Iris pigment epithelial cell (primary cell): ENCODE measurements at places on chromosomes 7 and 10.
A peak's percentile ranks its signal among the peaks of the same experiment; 100 is the strongest.

DNA sequence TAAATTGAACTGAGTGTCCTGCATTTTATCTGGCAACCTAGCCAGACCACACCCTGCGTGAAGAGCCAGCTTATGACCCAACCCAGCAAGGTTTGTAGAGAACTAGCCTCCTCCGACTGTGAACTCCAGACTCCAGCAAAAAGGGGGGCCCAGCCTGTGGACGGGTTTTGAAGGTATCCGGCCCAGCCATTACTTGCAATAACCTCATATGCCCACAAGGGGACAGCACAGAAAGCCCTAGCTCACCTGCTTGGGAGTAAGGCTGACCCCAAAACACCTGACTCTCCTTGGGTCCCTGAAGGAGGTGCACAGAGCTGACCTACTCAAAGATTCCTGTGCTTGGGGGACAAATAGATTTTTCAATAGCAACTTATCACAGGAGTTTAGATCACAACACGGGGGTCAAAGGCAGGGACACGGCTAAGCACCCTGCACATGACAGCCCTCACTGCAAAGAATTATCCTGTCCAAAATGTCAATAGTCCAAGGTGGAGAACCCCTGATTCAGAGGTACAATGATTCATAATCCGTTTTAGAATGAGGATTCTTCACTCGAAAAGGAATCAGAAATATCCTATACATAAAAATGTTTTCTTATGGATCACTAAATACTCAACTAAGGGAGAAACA, 4.6 kb downstream of the TRPV6 start:
- peak; percentile 37 for DNase-seq

DNA sequence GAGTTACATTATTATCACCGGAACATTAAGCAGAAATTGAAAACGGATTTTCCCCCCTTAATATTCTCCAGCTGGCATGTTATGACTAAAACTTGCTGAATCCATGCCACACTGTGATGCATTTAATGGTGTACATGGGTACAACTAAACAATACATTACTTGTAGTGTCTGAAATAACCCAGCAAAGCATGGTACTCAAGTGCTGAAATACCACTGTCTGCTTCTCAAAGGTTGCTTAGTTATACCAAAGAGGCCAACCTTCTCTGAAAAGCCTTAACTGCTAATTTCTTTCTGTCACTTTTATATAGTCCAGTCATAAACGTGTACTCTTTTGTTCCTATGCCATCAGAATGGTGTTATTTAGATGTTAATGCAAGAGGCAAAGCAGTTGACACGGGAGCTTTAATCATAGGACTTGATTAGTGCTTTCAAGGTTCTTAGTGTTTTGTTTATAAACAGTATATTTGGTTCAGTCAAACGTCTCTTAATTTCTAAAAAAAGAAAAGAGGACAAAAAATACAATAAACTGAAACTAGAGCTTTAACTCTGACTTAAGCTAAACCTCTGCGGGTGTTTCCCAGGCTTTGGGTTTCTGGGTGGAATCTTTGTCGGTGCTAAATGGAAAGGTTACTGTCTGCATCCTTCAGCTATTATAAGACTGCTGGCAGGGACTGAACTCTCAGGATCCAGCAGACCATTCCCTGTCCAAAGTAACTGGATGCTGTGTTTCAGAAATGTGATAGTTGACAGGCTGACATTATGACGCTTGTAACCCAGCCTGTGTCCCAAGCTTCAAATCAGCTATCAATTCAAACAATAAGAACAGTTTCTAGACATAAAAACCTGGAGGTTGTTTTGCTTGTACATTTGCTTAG, 202.6 kb downstream of the PPP1R3A start:
- DNase-seq: no peak

DNA sequence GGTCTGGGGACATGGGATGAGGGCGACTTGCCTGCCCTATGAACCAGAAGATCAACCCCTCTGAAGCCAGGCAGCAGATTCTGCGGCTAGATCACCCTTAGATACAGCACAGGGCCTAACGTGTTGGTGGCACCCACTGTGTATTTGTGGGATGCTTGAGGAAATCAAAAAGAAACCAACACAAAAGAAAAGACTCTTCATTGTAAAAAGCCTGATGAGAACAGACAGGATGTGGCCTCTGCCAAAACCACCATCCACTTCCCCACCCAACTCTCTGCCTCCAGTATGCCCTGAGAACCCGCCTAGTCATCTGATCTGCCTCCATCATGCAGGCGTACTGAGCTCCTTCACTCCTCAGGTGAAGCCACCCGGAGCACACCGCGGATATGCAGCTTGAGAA, 97.2 kb upstream of the INSYN2A start:
- DNase-seq: no peak

GRCh38 chr10:99665304-99665703, 6.0 kb downstream of the ENTPD7 start:
- DNase-seq: no peak

DNA sequence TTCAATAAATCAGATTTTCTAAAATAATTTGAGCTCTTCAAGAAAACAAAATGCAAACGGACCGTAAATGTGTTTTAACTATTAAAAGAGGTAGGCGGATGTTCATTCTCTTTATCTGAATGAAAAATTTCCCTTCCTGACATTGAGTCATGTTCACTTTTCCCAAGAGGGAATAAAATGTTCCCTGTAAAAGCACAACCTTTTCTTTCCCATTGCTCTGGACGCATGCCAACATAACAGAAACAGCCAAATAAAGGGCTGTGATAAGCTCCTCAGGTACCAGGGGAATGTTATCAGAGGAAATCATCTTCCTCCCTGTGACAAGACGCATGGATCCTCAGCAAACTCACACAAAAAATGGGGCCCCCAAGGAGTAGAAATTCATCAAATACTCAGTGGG, 251.8 kb downstream of the MTERF1 start:
- DNase-seq: no peak

DNA sequence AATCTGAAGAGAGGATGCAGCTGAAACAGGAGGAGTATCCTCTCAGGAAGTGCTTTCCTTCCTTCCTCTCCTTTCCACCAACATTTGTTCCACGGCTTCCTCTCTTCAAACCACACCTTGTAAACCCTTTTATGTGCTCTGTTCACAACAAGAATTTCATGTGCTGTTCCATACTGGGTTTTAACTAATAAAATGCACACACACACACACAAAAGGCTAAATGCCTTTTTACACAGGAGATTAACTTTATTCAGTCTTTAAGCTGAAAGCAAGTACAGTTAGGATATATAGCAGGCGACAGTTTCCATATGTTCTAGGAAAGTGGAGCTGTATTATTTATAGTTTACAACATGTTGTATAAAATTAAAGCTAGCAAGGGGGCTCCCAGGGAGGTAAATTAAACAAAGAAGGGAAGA, 106.7 kb downstream of the REEP3 start:
- DNase-seq: no peak

- DNase-seq: peak; percentile 52
These were observed 932 bp downstream of the ESYT2 start for GRCh38 chr7:158828133-158829020.

DNA sequence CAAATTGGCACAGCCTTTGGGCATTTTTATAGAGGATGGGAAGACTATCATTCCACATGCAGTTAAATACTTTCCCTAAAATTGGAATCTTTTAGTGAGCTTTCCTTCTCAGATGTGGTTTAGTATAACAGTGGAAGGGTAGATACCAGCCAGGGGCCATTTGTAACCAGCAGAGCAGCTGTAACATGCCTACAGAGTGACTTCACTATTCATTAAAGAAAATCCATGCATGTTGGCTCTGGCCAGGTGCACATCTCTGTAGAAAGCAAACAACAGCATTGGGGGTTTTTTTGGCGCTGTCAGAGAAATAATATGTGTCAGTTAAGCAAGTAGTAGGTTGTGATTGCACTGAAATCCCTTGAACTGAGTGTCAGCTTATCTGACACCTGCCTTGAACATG, 115.6 kb downstream of the LHFPL3 start:
- DNase-seq: no peak

- DNase-seq: no peak
These were observed 745 bp downstream of the TCERG1L start for GRCh38 chr10:131310551-131311401.

DNA sequence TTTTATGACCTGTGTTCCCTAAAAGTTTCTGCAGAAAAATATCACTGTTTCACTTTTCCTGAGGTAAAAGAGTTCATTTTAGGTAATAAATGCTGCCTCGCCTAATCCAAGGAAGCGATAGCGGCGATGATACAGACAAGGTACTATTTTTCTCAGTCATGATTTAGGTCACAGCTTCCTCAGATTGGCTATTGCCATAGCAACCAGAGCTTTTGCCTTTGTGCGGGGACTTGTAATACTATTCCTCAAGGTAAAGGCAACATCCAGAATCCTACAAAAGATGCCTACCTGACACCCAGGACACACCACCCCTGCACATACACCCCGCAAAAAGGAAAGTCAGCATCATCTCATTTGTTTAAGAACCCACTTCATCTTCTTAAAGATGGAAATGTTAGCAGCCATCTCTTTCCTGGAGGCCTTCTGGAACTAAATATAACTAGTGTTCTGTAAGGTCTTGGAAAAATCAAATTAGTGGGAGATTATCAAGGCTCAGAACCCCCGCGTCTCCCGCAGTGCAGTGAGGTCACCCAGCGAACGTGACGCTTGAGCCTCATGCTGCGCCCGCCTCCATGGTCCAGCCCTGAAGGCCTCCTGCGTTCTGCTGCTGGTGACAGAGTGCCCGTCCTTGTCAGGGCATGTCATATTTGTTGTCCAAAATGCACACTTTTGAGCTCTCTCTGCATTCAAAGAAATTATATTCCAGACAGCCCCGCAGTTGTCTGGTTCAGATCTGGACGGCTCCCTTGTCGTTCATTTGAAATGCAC, 402.0 kb upstream of the RNF32 start:
- DNase-seq: no peak

DNA sequence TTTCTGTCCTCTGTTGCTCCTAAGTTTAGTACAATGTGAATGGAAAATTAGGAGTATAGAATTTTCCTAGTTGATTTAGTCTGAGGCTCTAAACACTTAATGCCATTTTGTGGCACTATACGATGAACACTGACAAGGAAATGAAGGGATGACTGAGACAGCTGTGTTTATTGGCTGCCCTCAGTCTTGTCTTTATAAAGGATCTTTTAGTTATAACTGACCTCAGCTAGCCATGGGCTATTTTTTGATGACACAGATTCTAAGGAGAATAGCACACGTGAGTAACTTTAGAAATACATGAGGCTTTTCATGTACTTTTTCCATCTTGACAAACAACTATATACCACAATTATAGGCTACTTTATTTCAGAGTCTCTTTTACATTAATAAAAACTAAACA, 113.7 kb downstream of the PRKG1 start:
- no peak for DNase-seq

- no peak for DNase-seq
These were observed 1.4 kb downstream of the NDUFB8 start for GRCh38 chr10:100528123-100528886.

DNA sequence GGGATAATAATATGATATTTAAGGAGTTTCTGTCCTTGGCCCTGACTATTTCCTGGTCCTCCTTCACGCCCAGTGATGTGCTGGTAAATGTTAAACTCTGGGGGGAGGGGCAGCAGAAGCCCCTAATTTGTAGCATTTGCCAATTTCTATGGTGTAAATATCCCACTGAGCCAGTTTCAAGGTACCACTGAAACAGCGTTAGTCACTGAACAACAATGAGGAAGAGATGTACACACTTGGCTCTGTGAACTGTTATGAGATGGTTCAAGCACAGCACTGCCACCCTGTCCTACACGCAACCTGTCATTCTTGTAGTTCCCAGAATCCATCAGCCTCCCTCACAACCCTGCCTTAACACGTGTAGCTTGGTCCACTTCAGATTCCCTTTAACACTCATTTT, 39.8 kb downstream of the MET start:
- DNase-seq: no peak

DNA sequence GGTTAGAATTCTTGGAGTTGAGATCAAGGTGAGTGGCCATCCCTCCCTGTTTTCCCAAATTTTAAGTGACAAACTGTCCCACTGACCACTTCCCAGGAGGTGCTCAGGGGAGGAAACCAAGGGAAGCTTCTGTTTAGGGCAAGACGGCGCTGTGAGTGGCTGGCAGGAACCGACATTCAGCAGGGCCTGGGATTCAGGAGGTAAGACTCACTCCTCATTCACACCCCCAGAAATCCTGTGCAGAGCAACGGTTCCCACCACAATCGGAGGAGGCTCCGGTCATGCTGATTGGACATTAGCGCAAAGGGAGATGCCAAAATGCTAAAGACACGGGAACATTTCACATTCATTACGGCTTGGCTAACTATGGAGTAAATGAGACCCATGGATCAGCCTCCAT, 200.9 kb downstream of the GRID1 start:
- no peak for DNase-seq

DNA sequence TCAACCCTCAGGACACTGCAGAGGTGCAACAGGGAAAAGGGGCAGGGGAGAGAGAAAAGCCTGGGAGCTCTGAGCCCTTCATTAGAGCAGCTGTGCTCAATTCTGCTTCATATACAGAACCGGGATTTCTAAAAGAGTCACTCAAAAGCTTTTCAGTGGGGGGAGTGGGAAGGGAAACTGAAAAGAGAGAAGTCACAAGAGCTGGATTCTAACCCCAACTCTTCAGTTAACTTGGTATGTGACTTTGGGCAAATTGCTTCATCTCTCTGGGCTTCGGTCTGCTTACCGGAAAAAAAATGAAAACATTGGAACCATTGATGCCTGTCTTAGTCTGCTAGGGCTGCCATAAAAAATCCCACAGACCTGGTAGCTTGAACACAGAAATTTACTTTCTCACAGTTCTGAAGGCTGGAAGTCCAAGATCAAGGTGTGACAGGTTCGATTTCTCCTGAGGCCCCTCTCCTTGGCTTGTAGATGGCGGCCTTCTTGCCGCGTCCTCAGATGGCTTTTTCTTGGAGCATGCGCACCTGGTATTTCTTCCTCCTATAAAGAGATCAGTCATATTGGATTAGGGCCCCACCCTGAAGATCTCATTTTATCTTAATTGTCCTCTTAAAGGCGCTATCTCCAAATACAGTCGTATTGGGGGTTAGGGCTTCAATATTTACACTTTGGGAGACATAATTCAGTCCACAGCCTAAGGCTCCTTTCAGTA, 118.3 kb upstream of the KMT2E start:
- DNase-seq: no peak

DNA sequence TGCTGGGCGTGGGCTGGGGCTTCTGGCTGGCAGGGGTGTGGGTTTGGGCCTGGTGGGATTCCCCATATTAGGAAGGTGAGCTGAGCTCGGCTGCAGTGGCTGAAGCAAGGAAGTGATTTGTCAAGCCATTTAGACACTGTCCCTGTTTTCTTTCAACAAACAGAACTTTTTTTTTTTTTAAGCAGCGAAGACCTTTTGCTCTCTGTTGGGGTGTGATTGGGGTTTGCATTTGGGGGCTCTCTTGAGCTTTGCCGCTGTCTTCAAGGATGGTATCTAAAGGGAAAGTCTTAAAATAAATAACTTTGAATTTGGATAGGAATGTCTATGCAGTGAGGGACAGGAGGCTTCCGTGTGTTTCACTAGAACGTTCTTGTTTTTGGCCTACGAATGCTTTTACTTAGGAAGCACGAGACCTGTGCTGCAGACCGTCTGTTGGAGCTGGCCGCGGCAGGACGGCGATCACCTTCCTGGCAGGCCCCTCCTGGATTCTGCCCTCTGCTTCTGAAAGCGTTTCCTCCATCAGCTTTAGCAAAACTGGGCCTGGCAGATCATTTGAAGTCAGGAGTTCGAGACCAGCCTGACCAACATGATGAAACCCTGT, 43.9 kb downstream of the FOXK1 start:
- DNase-seq: no peak

- DNase-seq: no peak
These were observed 496.1 kb downstream of the ANKRD7 start for GRCh38 chr7:118720632-118721031.

GRCh38 chr7:128247640-128248194, 6.6 kb downstream of the LEP start:
- peak; percentile 74 for DNase-seq
